ENCODE measurements at places on chromosomes 5 and 9.

DNA sequence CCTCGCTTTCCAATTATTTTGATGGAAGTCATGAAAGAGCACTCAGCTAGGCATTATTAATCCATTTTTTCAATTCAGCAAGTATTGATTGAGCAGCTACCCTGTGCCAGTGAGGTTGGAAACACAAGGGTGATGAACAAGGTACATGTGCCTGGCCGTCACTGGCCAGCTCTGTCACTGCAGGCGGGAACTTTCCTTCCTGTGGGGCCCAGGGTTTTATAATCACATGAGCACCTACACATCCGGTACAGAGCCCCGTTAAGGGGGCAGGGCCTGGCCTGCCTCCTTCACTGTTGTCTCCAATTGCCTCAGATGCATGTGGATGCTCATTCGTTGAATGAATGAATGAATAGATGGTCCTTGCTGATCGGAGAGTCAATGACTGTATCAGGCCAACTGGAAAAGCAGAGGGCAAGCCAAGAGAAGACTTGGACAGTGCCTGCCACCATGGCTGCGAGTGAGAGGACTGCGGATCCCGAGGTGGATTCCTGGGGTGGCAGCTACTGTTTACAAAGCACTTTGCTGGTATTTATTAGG is 55.9 kb upstream of the KCNMB1 start:
- DNase-seq = no peak

DNA sequence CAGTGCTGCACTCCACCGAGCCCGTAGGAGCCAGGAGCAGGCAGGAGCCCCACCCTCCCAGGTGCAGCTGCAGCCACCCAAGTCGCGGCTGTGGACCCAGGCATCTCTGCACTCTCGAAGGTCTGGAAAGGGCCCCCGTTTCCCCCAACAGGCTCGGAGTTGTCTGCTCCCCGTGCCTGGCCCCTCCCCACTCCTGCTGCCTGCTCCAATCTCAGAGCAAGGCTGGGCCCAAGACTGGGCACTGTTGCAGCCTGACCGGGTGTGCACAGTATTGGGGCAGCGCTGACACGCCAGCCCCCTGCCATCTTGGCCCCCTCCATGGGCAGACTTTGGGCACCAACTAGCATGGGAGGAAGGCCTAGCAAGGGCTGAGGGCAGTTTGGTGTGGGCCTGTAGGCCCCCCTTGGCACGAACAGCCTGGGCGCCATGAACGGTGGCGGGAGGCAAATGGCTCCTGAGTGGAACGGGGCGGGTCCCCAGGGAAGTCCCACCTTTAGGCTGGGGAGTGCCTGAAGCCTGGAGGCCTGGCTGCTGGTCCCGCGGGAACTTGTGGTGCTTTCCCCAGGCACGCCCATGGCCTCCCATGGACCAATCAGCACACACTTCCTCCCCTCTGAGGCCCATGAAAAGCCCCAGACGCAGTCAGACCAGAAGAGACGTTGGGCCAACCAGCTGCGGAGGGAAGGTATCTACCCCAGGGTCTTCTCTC is 60.4 kb downstream of the PSAT1 start:
- no peak for DNase-seq

- DNase-seq = no peak
Observed at GRCh38 chr9:136714096-136714892, 1.9 kb downstream of the DIPK1B start.

DNA sequence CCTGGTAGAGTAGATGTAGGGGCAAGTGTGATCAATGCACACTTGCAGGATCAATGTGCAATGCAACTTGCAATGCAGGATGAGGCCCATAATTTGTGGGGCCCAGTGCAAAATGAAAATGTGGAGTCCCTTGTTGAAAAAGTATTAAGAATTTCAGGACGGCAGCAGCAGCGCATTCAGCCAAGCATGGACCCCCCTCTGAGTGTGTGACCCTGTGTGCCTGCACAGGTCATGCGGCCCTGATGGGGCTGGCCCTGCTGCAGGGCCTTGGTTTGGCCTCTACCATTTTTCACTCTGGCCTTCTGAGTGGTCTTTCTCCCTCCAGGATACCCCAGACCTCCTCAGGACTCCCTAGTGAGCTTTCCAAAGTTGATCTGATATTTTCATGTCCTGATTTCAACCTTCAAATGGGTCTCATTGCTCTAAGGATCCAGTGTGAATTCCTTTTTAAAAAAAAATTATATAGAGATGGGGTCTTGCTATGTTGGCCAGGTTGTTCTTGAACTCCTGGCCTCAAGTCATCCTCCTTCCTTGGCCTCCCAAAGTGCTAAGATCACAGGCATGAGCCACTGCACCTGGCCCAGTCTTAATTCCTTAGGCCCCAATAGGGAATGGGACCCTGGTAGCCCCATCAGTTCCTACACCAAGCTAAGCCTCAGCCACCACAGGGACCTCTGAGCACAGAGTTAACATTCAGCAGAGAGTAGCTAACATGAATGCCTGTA is 4.3 kb downstream of the ERGIC1 start:
- no peak for DNase-seq

DNA sequence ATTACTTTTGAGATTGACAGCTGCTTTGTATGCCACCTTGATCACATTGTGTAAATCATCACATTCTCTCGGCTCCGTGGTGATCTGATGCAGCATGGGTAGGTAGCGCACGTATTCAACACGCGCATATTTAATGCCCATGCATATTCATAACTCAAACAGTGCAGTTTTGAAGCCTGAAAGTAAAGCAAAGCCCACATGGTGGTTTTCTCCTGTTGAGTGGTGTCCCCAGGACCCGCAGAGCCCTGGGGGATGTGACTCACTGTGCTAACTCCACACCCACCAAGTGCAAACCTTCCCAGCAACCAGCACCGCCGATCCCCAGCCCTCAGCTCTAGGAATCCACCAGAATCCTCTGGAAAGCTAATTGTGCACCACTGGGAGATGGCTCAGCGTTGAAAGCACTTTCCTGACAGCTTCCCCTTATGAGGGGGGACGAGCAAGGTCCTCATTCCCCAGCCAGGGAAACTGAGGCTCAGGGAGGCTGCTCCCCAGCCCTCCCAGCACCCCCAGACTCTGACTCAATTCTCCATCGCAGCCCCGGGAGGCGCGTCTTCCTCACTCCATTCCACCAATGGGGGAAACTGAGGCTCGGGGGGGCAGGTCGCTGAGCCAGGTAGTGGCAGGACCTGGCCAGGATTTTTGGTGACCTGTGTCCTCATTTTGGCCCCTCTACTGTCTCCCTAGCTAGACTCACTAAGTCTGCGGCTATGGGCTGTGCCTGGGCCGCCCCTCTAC is 46.4 kb downstream of the SARDH start:
- DNase-seq = no peak

- DNase-seq = no peak
Observed at GRCh38 chr9:72955571-72955970, 2.7 kb upstream of the ALDH1A1 start.

- DNase-seq = no peak
Observed at GRCh38 chr5:74107899-74108298, 481.9 kb downstream of the ARHGEF28 start.

DNA sequence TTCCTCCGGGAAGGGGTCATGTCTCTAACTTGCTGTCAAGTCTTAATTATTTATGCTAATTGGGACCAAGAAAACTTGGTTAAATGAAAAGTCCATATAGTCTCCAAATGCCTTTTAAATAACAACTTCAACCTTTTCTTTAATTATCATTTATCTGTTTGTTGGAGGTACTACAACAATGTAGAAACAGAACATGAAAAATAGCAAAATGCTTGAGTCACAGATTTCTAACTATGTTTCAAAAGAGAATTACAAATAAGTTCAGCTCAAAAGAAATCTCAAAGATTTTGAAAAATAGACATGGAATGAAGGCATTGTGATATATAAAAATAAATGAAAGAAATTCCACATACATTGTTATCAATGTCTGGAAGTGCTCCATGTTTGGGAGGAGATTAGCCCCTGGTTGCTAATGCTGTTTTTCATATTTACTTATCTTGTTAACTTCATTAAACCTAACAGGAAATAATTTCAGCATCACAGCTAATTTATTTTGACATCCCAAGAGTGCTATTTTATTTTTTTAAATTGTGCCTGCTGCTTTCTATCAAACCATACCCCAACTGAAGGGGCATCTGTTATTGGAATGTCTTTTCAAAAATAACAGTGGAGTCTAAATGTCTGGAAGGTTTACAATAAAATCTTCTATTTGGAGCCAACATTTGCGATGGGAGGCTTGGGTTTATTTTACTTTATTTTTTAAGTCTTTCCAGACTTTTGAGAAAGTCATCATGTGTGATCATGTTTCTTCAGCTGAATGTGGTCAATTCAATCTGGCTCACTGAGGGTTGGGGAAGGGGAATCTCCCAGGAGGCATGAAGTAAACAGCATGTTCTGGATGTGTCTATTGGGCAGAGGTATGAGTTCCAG is 53.1 kb upstream of the ANKRD55 start:
- no peak for DNase-seq

GRCh38 chr5:179908528-179908927 is 831 bp upstream of the TBC1D9B start:
- DNase-seq = no peak

- DNase-seq = no peak
Observed at GRCh38 chr9:92534204-92534603, 1.6 kb downstream of the ECM2 start.

DNA sequence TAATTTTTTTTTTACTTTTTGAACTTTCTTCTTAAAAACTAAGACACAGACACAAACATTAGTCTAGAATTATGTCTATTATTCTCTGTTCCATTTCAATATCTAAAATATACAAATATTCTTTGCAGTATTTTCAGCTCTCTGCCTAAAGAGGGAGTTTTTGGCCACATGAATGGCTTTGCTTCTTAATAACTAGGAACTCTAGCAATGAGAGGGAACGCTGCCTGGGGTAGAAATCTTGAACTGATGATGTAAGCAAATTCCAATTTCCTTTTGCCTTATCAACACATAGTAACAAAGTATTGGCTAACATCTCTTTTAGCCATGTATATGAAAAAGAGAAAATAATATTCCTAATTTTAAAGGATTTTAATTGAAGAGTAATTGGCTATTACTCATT is 51.9 kb downstream of the SLC25A46 start:
- DNase-seq = no peak

GRCh38 chr5:160457252-160457651 is 35.6 kb downstream of the PTTG1 start:
- no peak for DNase-seq

DNA sequence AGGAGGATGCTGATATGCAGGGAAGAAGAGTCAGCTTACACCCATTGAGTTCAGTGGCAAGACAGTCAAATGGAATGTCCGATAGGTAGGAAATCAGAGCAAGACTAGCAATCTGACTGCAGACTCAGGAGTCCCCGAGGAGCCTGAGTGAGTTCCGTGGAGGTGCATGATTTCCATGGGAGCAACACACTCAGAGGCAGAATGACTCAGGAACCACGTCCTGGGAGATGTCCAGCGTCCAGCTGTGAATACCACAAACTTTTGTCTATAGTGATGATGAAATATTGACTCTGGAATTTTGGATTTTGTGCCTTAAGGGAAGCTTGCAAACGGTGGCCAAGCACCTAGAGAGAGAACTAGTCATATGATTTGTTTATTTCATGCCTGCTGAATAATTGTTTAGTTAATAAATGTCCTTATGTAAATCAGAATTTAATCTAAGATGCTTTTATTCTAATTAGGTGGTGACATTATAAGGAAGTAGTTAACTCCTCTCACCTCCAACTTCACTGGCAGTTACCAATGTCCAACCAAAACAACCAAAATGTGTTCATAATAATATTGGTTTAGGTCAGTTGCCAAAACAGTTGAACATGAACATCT is 100.4 kb downstream of the PDE4D start:
- DNase-seq = no peak

GRCh38 chr5:152542741-152543140 is 137.7 kb upstream of the NMUR2 start:
- DNase-seq = no peak

DNA sequence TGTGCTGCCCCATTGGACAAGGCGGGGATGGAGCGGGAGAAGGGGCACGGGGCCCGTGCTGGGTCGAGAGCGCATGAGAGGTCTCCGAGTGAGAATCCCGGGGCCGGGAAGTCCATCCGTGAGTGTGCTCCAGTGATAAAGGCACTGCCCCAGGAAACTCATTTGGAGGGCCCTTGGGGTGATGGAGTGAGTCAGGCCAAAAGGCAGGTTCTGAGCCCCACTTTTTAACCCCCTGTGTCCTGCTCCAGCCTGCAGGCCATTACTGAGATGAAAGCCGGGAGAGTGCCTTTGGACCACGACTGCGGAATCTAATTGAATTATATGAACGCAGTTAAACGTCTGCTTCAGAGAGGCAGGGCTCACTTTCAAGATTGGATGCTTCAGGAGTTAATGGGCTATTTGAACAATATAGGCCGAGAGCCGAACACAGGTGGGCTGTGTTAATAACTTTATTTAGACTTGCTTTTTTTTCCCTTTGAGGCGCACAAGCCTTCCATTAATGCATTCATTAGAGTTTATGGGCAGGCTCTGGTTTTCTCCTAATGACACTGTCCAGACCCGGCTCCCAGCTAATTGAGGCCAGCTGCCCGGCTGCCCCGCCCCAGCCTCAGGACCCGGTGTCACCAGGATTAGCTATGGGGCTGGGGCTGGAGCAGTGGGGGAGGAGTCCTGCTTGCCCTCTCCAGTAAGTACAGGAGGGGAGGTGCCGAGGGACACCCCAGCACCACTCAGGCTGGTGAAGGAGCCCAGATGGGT is 79.1 kb upstream of the LMX1B start:
- no peak for DNase-seq

DNA sequence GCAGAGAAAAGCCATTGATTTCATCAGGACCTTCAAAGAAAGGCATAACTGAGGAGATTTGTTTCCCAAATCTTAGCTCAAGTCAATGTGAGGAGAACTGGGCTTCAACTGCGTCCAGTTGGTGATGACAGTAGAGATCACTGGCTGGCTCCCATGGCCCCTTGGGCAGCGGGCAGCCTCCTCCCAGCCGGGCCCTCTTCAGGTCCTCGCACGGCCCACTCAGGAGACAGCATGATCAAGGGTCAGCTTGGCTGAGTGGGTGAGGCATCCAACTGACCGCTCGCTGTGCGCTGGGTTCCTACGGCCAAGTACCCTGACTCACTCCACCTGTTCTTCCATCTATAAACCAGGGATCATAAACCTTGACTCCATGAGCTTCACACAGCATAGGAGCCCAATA is 274.0 kb downstream of the NSG2 start:
- DNase-seq = no peak

DNA sequence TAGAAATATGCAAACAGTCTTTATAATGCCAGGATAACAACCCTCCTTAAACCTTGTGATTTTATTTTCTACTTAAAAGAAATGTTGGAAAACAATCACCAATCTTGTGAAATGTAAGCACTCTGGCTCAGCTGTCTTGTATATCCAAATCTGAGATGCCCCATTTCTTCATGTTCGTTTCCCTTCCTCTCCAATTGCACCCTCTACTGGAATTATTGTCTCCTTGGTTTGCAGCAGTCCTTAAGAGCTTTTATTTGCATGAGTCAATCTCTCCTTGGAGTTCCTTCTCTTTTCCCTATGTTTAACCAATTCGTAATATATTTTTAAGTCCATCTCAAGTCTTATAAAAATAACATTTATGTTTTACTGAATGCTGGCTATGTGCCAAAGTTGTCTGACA is 362.0 kb upstream of the CDH10 start:
- DNase-seq = no peak

DNA sequence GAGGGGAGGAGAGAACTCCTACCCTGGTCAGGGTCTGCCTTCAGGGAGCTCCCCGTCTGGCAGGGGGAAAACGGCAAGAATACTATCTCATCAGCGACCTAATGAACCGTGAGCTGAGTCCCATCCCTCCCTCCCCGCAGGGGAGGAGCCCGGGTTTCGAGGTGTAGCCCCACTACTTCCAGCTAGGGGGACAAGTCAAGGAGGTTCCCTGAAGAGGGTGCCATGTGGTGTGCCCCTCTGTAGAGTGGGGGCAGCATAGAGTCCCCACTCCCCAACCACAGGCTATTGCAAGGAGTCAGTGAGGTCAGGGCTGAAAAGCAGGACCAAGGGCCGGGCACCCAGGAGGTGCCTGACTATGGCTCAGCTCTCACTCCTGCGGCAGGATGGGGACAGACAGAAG is 50.9 kb upstream of the RXRA start:
- DNase-seq = no peak
